ENCODE measurements at places on chromosomes 7 and 10.
A peak's percentile ranks its signal among the peaks of the same experiment; 100 is the strongest.

DNA sequence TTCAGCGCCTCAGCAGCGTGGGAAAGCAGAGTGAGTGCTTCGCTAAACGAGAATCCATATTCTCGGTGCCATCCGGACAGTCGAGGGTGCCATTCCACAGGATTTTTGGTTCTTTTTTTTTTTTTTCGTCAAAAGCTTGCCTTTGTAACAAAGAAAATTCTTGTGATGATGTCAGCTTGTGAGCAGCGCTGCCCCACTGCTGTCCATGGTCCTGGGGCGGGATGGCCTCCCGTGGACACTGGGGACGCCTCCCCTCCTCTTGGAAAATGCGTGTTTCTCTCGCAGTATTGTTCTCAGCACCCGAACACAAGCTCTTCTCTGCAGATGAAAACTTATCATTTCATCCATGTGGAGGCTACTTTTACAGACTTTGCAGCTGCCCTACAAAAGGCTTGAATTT lies 477.4 kb downstream of the TCERG1L start:
- DNase-seq = no peak

- no peak for DNase-seq
Observed at GRCh38 chr7:79282882-79283602, 170.4 kb downstream of the MAGI2 start.

DNA sequence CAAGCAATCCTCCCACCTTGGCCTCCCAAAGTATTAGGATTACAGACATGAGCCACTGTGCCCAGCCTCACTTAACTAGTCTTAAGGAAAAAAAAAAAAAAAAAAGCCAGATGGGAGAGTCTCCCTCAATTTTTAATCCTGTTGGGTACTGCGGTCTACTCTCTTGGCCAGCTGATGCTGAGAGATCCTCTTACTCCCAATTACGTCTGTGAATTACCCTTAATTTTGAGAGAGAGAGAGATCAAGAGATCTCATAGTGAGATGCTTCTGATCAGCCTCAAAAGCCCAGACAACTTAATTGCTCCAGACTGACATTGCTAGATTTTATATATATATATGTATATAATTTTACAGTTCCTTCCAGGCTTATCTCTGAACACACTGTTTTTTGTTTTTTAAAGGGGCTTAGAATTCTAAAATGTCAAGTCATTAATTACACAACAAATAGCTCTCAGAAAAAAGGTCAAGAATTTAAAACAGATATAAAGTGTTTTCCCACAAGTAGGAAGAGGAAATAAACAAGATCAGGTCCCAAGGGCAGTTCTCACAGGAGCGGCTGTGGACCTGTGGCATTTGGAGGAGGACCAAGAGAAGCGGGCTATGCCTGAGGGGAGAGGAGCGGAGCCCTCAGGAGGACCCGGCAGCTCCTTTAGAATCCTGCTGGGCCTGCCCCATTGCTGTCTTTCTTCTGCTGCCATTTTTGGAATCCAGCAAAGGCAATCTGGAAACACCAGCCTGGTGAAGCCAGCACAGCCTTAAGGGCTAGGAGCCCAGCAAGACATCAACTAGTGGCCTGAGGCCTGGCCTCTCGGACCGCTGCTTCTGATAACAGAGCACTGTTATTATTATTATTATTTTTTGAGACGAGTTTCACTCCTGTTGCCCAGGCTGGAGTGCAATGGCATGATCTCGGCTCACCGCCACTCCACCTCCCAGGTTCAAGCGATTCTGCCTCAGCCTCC lies 30.1 kb downstream of the DENND2A start:
- no peak for DNase-seq

GRCh38 chr7:66330961-66331360 lies 125.8 kb downstream of the TPST1 start:
- DNase-seq = no peak

GRCh38 chr7:68438016-68438415 lies 1160.3 kb upstream of the AUTS2 start:
- no peak for DNase-seq

DNA sequence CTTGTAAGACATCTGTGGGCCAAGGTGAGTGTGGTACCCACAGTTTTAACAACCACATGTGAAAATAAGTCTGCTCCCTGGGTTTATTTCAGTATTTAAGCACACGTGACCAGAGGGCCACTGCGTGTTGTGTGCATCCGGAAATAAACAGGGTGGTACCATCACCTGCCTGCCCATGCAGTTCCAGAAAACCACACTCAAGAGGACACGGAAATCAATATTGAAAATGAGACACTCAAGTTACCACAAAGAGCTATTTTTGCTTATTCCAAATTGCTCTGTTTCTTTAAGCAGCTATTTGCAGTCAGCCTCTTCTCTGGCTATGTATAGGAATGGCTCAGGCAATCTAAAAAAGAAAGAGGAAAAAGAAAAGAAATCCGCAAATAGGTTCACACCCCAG lies 71.8 kb upstream of the LOXL4 start:
- no peak for DNase-seq

DNA sequence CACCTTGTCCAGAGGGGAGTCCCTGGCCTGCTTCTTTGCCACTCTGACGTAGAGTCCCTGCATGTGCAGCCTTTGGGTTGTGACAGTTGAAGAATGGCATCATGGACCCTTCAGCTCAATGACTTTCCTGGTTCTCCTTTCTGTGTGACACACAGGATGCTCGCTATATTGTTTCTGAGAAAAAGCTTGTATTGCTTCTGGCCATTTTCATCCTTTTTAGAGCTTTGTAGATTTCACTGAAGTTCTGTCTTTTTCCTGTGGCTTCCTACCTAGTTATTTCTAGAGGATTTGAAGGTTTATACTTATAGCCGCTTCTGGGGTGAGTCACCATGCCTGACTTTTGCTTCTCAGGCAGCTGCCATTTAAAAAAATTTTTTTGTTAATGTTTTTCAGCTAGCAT lies 27.0 kb downstream of the SND1 start:
- no peak for DNase-seq

DNA sequence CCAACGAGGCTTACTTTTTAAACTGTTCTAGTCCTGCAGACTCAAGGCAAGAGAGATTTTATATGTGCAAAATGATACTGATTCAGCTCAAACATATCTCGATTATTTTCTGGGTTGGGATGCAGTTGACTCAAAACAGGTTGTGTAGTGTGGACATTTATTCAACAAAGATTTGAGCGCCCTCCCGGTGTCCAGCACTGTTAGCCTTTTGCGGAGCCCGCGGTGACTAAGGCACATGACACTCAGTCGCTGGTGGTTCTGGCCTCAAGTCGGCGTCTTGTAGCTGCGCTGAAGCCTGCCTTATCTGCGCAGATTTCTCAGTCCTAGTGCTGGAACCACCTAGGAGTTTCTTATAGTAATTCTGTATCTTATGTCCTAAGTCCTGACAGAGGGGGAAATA lies 938 bp upstream of the CADPS2 start:
- DNase-seq = peak; percentile 41

DNA sequence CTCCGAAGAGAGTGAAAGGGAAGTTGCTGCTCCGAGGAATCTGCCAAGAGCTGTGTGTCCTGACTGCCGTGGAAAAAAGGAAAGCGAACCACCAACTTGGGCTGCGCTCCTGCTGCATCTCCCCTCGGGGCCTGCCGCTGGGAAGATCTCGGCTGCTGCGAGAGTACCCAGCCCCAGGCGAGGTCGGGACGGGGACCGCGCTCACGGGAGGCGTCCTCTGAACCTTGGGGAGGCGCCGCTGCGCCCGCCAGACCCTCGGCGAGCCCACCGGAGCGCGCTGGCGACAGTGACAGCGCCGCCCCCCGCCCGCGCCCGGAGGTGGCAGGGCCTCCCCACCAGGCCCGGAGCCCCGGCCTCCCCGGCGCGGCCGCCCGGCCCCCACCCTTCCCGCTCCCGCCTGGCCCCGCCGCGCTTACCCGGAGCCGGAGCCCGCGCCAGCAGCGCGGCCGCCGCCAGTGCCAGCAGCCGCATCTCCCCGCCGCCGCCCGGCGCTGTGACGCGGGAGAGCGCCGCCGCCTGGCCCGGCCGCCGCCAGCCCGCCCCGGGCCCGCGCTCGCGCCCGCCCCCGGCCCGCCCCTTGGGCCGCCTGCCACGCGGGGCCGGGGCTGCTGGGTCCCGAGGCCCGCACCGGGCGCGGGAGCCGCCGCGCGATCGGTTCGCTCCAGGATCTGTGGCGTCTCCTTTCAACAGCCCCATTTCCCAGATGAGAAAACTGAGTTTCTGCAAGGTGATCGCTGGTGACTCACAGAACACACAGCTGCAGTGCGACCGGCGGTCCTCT lies at the start of gene VSTM4:
Gene VSTM4 (minus strand): TSS at position 508 of the 781 bp plus-strand sequence. CDS start 37 bp downstream, at position 471.
- DNase-seq = peak; percentile 50

Data from neural crest cell (in vitro differentiated cells).